Activated T-cell treated with anti-CD3 and anti-CD28 coated beads for 48 hours (primary cell): ENCODE measurements at places on chromosomes 7 and 10.

DNA sequence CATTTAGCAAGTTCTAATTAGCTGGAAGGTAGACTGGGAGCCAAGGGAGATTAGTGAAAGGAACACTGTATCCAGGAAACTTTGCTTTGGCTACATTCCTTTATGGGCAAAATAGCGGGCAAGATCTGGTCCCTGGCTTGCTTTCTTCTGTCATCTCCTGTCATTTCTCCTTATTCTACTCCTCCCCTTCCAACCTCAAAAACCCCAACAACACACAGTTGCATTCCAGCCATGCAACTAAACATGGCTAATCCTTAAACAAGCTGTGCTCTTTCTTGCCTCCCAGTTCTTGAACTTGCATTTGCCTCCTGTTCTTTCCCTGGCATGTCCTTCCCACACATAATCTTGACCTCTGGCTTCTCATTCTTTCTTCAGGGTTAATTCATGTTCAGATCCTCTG is 59.5 kb upstream of the CDCA7L start:
- DNase-seq: no peak

GRCh38 chr7:29647020-29647654 is 83.5 kb downstream of the PRR15 start:
- DNase-seq: no peak

DNA sequence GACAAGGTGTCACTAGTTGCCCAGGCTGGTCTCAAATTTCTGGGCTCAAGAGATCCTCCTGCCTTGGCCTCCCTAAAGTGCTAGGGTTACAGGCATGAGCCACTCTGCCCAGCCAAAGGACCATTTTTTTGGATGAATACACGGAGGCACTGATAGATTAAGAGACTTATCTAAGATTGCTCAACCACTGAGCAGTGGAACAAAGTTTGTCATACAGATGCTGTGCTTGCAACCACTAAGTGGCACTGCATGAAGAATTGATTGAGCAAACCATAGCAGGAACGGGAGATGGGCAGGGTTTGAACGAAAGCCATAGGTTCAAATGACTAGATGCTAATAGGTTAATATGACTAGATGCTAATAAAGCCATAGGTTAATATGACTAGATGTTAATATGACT is 61.1 kb downstream of the EBLN1 start:
- DNase-seq: no peak

GRCh38 chr10:63217120-63217605 is 84.0 kb downstream of the NRBF2 start:
- DNase-seq: no peak

DNA sequence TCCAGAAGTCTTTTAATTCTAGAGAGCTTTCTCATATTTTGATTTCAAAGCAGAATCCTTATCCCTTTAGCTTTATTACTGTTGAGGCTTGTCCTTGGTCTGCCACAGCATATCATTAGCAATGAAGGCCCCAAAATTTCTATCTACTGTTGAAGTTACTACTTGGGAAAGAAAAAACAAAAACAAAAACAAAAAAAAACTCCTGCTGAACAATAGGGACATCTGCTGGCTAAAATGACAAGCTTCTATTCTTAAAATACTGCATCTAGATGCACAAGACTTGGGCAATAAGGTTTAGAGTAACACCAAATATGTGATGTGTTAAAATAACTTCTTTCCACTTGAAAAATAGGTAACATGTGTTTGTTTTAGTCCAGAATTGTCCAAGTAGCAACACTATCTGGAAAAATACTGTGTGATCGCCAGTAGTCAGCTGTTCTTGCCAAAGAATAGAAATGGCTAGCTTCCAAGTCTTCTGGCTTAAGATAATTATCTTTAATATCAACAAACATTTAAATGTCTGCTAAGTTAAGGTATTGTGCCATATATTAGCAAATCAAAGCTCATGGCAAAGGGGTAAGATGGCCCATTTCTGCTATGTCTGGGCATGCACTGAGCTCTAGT is 3.8 kb upstream of the DMTF1 start:
- DNase-seq: no peak

GRCh38 chr7:22195397-22196172 is 161.4 kb downstream of the RAPGEF5 start:
- no peak for DNase-seq

- DNase-seq: no peak
These were observed 85.4 kb upstream of the NPTX2 start for GRCh38 chr7:98531717-98532116.
